T-helper 1 cell treated with Interleukin-12 subunit alpha and Interleukin-12 subunit beta and Interleukin-4 antibody, amounts not matched to agents 30 ng/mL and 1 ng/mL, for 36 hours (primary cell): ENCODE measurements at places on chromosomes 1 and 21. TPM values are rescaled to one million over a fixed set of nuclear protein-coding genes. Genes with fewer than 3 reads are reported as not detected.

Gene UMODL1
- total RNA-seq = 0.12 TPM in 1 of 2 replicates, not detected in the other

Gene SLC25A44
- 41.9 and 46.5 TPM in 2 replicates for total RNA-seq

Gene PCP4
- not detected in 2 replicates for total RNA-seq

Gene PADI3
- total RNA-seq = not detected in 2 replicates

Gene TUT4
- total RNA-seq = 82.3 and 82.6 TPM in 2 replicates

Gene TIE1
- total RNA-seq = 0.25 and 0.85 TPM in 2 replicates

Gene SH2D5
- 0.07 and 0.32 TPM in 2 replicates for total RNA-seq

Gene NPHS2
- total RNA-seq = not detected in 2 replicates

Gene DNALI1
- total RNA-seq = 0.32 TPM in 1 of 2 replicates, not detected in the other

Gene KRTAP19-1
- not detected in 2 replicates for total RNA-seq

Gene ZNF687
- total RNA-seq = 27.0 and 28.6 TPM in 2 replicates

Gene SPATA45
- 0.93 TPM in 1 of 2 replicates, not detected in the other for total RNA-seq

Gene LAPTM5
- 477 and 500 TPM in 2 replicates for total RNA-seq

Gene RER1
- total RNA-seq = 144 and 162 TPM in 2 replicates

Gene S1PR1
- total RNA-seq = 132 TPM in 2 replicates

Gene MYCL
- 0.44 TPM in 1 of 2 replicates, not detected in the other for total RNA-seq

Gene CRABP2
- 1.7 and 1.8 TPM in 2 replicates for total RNA-seq

Gene AUNIP
- total RNA-seq = 5.5 and 6.5 TPM in 2 replicates

Gene CDK18
- total RNA-seq = 0.07 and 0.98 TPM in 2 replicates

Gene TP53BP2
- total RNA-seq = 35.2 TPM in 2 replicates

Gene SLC9C2
- total RNA-seq = not detected in 2 replicates

Gene EDN2
- not detected in 2 replicates for total RNA-seq

Gene S100A7A
- not detected in 2 replicates for total RNA-seq

Gene SPATA17
- total RNA-seq = not detected in 2 replicates

Gene IL12RB2
- 151 and 159 TPM in 2 replicates for total RNA-seq

Gene GPR52
- 4.4 and 4.7 TPM in 2 replicates for total RNA-seq

Gene GJA5
- total RNA-seq = not detected in 2 replicates

Gene NTPCR
- 24.5 and 26.7 TPM in 2 replicates for total RNA-seq

Gene PRDM2
- total RNA-seq = 64.2 and 67.8 TPM in 2 replicates

Gene UBXN10
- total RNA-seq = 1.4 TPM in 2 replicates

Gene KRTAP19-6
- not detected in 2 replicates for total RNA-seq

Gene SPATA21
- total RNA-seq = 0.12 TPM in 1 of 2 replicates, not detected in the other

Gene MYOM3
- not detected in 2 replicates for total RNA-seq

Gene CCDC30
- total RNA-seq = 1.6 and 1.8 TPM in 2 replicates

Gene CD84
- total RNA-seq = 21.1 and 25.4 TPM in 2 replicates

Gene GFI1
- 92.4 and 94.5 TPM in 2 replicates for total RNA-seq

Gene GJB4
- total RNA-seq = not detected in 2 replicates

Gene SPOCD1
- not detected in 2 replicates for total RNA-seq

Gene TNFRSF18
- 175 and 176 TPM in 2 replicates for total RNA-seq

Gene HHIPL2
- 0.07 and 0.15 TPM in 2 replicates for total RNA-seq

Gene MAGI3
- total RNA-seq = 5.5 and 6.0 TPM in 2 replicates

Gene FCRL6
- total RNA-seq = 0.34 and 0.49 TPM in 2 replicates

Gene CRP
- total RNA-seq = not detected in 2 replicates

Gene CHRM3
- not detected in 2 replicates for total RNA-seq

Gene LCE2A
- not detected in 2 replicates for total RNA-seq
